ENCODE measurements at places on chromosomes 12 and 14. TPM values are rescaled to one million over a fixed set of nuclear protein-coding genes. Genes with fewer than 3 reads are reported as not detected.

GRCh38 chr12:17361224-17361623 lies 728.8 kb downstream of the RERGL start:
- DNase-seq: no peak

GRCh38 chr12:57489157-57489641 lies 1.3 kb downstream of the MARS1 start:
- no peak for DNase-seq

Gene GATC
- 15.5 TPM for total RNA-seq

Gene ATL1
- total RNA-seq: not detected
